ENCODE measurements at places on chromosomes 11 and 22.

- no peak for DNase-seq
Measured at GRCh38 chr11:114447892-114448291, 8.6 kb downstream of the REXO2 start.

GRCh38 chr11:8810540-8811301, 100.3 kb upstream of the AKIP1 start:
- DNase-seq = peak; percentile 84

GRCh38 chr11:46248289-46249102, 29.0 kb upstream of the CREB3L1 start:
- DNase-seq = no peak

- peak; percentile 62 for DNase-seq
Measured at GRCh38 chr22:22770280-22770871, 117.2 kb upstream of the IGLL5 start.

DNA sequence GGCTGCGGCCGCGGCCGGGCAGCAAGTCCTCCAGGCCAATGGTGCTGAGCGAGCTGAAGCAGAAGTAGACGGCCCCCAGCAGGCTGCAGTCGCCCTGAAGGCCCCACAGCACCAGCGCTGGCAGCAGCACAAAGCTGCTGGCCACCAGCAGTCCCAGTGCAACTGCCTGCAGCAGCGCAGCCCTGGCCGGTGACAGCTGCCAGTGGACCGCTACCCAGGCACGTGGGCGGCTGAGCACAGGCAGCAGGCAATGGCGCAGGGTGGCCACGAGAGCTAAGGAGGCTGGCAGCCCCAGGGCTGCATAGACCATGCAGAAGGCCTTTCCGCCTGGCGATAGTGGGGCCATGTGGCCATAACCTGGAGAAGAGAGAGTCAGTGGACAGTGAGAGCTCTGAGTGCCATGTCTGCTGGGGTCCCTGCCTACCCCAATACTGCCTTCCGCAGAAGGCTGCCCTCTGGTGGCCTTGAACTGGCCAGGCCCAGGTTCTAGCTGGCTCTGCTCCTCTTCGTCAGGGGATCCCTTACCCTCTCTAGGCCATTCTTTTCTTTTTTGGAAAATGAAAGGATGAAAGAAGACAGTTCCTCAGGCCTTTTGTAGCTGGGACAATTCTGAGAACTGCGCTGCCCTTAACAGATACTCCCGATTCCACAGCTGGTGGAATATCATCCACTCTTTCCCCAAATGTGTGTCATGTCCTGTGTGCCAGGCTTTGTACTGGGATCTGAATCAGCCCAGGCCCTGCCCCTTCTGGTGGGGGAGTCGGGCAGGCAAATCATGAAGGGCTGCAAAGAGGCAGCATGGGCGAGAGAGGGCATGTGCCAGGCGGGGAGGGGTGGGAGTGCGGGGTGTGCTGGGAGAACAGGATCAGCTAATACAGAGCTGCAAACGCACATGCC, 1.8 kb downstream of the KCNK7 start:
- DNase-seq = peak; percentile 62

DNA sequence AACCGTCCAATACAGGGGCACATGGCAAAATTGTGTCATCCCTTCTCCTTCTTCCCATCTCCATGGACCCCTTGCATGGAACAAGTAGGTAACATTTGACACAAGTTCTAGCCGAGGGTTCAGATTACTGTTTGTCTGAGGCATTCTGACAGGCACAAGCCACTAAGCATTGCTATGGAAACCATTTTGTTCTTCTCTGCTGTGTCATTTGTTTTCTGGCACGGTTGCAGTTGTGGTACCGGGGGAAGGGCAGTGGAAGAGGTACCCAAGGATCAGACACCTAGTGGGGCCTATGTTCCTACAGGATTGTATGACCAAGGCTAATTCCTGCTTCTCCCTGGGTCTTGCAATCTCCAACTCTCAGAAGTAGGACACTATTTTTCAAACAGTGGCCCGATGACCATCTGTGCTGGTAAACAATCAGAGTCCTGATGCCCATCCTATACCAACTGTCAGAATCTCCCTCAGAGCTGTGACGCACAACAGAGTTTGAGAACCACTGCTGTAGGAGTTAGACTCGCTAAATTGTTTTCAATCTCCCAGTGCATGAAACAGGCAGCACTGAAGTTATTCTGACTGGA, 69.3 kb downstream of the KCNC1 start:
- no peak for DNase-seq

GRCh38 chr11:65424205-65425104, 1.9 kb downstream of the NEAT1 start:
- no peak for DNase-seq

DNA sequence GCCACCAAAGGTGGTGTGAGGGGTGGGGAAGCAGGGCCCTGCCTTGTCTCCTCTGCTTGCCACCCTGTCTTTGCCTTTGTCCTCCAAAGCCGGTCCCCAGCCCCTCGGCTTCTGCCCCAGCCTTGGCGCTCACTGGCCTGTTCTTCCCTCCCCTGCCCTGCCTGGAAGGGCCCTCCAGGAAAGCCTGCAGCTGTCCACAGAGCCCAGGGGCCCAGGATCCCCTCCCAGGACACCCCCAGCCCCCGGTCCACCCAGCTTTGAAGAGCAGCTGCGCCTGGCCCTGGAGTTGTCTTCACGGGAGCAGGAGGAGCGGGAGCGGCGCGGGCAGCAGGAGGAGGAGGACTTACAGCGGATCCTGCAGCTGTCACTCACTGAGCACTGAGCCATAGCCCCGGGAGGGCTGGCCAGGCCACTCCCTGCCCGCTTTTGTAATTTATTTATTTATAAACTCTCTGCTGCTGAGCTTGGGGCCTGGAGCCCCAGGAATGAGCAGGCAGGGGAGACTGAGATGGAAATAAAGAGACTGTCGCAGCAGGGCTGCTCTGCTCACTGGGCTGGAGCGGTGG, 1.3 kb upstream of the SSH3 start:
- peak; percentile 78 for DNase-seq

DNA sequence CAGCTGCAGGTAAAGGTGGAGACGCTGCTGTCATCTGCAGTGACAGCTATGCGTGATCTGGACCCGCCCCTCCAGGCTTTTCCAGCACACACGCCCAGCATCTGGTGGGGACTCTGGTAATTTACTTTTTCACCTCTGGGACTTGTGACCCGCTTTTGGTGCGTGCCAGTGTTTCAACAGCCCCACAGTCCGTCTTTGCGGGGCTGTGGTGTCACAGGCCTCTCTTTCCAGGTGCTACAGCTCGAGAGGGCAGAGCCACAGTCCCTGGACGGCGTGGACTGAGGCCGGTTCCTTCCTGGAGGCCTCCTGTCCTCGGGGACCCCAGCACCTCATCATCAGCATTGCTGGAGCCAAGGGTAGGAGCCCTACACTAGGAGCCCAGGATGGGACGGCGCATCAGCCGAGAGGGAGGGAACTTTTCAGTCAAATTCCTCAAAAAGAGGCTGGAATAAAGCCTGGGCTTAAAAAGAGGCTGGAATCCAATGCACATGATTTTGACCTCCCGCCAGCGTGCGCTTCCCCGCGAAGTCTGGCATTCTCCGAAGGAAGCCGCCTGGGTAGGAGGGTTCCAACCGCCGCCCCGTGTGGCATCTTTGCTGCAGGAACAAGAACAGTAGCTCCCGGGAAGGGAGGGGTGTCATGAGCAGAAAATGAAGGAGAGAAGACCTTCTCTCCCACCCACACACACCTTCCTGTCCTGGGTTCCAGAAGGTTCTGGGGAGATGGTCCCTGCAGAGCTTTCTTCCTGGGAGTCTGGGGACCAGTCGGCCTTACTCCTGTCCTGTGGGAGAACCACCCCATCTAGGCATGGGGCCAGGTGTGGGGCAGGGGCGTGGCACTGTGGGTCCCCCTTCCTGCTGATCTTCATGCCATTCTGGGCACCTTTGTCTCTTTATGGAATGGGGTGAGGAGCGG, 25.7 kb upstream of the KRTAP5-7 start:
- no peak for DNase-seq

DNA sequence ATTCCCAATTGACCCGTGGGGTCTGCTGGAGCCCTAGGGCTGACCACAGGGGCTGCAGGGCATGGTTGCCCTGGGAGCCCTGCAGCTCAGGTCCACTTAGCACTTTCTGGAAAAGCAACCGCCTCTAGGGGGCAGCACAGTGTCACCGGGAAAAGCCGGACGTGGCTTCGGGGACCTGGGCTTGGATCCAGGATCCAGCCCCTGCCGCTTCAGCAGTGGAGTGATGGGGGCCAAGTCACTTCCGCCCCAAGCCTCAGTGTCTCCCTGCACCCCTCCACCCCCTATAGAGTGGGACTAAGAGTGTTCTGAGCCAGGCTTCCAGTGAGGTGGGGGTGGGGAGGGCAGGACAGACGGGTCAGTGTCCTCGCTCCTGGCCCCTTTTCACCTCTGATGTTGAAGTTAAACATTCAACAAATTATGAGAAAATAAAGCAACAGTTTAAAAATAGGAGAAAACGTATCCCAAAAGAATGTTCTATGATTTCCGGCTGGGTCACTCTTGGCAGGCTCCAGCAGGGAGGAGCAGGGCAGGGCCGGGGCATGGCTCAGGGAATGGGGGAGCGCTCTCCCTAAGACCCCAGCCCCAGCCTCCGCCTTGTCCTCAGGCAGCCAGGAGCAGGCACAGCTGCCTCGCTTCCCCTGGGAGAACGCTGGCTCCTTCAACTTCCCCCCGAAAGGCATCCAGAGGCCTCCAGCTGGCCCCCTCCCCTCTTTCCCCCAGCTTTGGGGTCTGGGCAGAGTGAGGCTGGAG, 96.5 kb upstream of the FGF3 start:
- DNase-seq = peak; percentile 67

DNA sequence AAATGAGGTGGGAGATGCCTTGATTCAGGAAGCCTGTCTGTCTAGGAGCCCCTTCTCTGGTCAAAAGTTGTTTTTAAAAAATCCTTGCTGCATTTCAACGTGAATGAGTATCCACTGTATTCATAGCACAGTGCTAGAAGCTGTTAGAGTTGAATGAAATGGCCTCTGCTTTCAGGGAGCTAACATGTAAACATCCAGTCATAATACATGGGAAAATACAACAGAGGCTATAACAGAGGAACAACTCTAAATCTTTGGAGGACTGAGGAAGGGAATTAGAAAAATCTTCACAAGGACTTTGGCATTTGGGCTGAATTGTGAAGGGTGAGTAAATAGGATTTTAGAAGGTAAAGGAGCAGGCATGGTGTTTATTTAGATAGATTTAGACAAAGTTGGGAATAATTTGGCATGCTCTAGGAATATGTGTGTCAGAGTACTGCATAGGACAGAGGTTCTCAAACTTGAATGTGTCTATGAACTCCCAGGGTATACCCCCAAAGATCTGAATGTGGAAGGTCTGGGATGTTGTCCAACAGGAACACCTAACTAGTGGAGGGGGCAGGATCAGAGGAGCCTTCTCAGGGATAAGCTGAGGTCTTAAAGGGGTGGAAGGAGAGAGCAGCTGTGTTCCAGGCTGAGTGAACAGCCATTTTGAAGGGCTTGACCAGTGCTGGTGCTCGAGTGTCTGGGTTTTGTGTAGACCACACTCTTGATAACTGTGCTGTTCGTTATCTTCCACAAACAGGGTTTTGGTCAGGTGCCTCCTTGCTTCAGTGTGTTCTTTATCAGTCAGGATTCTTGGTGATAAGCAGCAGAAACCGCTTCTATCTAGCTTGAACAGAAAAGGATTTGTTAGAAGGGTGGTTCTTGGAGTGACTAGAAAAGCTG, 12.7 kb downstream of the SREBF2 start:
- peak; percentile 72 for DNase-seq
